Daoy (cell line): ENCODE measurements at places on chromosomes 6 and 20. TPM values are rescaled to one million over a fixed set of nuclear protein-coding genes. Genes with fewer than 3 reads are reported as not detected.

DNA sequence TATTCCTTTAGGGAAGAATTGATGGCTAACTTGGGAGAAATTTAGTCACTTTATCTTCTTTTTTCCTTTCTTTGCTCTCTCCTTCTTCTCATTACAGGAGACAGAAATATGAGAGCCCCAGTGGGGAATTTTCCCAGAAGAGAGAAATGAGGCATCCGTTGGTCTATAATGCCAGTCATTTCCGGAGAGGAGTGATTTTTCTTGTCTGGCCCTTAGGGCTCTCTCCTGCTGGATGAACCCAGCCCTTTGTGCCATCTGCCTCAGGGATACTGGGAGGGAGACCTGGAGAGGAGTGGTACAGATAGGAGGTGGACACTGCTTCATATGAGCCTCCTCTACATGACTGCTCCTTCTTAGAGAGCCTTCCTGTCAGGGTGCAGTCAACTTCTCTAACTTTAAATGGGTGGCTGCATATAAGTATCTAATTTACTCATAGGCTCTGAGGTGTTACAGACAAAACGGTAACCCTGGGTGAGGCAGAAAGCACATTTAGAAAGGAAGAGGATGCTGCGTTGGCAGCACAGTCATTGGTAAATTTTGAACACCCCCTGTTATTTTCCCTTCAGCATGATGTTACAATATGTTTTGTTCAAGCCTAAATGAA is 21.9 kb downstream of the RIMS1 start:
- peak; percentile 35 for DNase-seq

DNA sequence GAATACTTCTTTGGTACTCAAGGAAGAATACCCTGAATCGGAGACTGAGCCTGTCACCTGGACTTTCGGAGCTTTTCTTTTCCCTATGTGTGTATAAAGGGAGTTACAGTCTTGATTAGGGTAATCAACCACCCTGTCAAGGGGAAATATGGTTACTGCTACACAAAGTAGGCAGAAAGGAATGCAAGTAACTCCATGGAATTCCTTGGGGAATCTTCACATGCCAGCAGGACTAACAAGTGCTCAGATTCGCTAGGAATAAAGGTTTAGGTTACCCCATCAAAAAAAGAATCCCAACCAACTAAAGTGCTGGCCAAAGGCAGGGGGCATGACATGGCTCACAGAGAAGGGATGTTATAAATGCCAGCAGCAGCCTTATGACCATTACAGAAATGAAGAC is 10.4 kb downstream of the KCNS1 start:
- DNase-seq, result no peak

DNA sequence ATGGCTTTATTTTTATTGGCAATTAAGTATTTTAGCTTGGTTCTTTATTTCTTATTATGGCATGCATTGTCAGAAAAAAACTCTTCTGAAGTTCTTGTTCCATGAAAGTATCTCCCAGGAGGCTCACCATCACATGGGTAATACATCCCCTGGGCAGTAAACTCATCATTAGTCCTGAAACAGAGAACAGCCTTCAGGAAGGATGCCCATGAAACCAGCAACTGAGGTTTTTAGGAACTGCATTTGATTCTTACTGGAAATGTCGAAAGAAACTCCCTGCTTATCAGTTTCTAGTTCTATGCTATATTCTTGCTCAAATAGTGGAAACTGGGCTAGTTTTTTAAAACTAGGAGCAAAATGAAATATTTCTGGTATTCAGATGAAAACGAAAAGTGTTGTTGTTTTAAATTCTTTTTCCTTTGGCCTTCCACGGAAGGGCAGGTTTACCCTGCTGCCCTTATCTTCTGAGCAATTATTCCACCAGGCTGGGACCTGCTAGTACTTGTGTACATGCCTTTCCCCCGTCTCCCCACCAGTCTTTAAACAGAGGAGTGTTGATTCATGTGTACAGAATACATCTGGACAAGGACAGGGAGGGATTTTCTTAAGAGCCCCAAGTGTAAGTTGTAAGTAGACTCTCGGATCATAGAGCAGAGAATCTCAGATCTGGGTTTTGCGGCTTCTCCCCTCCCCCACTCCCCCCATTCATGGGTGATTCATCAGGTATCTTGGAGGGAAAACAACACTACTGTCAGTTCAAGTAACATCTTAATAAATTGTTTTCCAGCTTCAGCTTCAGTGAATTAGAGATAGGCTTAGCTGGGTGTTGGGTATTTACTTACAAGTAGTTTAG is 81.5 kb downstream of the RTN4IP1 start:
- peak; percentile 66 for DNase-seq

GRCh38 chr20:49140411-49140810 is 47.7 kb downstream of the STAU1 start:
- no peak for DNase-seq

GRCh38 chr6:150361876-150362275 is 6.9 kb upstream of the IYD start:
- DNase-seq, result no peak

- no peak for DNase-seq
Observed at GRCh38 chr6:146962329-146962728, 241.9 kb upstream of the STXBP5 start.

GRCh38 chr6:104527311-104527710 is 332.4 kb downstream of the HACE1 start:
- no peak for DNase-seq

- peak; percentile 32 for DNase-seq
Observed at GRCh38 chr6:120354452-120355098, 979.7 kb downstream of the TBC1D32 start.

GRCh38 chr6:119355157-119355556 is 5.6 kb upstream of the MAN1A1 start:
- no peak for DNase-seq

- no peak for DNase-seq
Observed at GRCh38 chr20:15523400-15523799, 1049.8 kb downstream of the KIF16B start.

GRCh38 chr6:167987396-167988153 is 9.9 kb upstream of the KIF25 start:
- DNase-seq, result no peak

DNA sequence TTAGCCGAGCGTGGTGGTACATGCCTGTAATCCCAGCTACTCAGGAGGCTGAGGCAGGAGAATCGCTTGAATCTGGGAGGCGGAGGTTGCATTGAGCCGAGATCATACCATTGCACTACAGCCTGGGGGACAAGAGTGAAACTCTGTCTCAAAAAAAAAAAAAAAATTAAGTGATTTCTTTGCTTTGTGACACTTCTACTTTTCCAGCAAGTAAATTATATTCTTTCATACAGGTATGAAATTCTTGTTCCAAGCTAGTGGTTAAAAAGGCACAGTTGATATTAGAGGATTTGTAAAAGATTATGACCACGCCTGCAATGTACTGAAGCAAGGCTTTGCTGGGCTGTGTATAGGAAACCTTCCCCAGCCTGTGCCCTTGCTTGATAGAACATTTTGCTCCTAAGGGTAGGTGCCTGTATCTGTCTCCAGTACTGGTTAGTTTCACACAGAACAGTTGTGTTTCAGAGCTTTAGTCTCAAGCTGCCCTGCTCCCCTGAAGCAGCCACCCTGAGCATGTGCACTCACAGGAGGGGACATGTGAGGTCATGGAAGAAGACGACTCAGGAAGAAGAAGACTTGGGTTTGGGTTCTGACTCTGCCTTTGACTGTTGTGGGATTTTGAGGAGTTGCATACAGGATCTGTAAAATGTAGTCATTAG is 10.2 kb downstream of the PTPN1 start:
- DNase-seq, result no peak

DNA sequence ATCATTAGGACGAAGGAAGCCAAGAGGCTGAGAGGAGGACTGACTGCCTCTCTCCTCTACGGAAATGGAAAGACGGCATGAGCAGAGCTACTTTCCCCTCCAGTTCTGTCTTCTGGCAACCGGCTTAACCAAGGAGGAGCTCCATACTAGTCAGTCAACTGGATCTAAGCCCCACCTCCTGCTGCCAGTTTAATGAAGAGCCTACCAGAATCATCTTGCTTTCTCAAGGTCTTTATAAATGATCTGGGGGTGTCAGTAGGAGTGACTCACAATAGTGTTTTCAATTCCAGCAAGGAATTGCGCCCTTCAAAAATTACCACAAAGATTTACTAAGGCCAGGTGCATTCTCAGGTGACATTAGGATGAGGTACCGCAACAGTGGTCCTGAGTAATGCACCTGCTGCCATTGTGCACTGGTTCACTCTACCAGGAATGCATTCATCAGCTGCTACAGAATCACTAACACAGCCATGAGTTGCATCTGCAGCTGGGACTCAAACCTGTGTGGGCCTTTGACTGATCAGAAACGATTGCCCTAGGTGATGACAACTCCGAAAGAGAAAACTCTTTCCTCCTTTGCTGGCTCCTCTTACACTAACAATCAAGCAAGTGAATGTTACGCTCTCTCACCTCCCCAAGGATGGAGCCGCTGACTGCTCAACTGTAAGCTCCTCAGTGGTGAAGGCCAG is 2.8 kb downstream of the UQCC2 start:
- no peak for DNase-seq

DNA sequence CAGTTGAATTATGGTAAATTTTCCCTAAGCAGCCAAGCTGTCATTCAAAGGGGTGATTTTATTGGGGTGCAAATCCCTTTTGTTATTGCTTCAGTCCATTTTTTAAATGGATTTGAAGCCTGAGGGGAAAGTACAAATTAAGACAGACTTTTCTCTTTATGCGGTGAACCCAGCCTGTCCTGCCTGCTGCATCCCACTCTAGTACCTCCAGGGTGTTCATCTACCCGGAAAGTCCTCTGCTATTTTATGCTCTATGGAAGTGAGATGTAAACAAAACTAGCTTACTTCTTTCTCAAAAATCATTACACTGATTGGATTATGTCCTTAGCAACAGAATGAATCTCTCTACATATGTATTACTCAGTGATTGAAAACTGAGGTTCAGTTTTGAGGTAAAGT is 1088.9 kb upstream of the CITED2 start:
- DNase-seq, result no peak

- DNase-seq, result no peak
Observed at GRCh38 chr6:73177221-73177944, 47.9 kb downstream of the KHDC1L start.

DNA sequence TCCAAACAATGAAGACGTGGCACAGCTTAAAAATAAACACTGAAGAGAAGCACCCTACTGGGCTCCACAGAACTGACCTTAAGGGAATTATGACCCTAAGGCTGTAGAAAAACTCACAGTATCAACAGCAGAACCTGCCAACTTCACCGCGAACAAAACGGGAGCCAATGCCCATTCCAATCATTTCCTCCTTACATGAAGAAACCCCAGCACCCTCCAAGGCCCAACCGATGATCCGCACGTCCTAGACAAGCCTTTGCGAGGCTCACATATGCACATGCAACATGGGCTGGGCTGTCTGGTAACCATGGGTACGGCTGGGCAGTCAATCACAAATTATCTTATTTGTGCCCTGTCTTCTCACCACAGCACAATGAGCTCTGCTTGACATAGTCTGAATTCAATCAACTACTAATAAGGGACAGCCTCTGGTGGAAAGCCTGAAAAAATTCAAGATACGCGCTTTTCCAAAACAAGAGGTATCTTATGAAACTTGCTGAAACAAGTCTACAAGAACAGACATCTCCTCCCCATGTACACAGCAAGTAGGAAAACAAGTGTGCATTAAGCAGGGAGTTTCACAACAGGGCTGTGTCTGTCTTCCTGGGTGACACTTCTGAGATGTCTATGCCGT is 1.7 kb downstream of the DIDO1 start:
- peak; percentile 23 for DNase-seq

GRCh38 chr6:17831135-17831534 is 124.4 kb upstream of the NUP153 start:
- DNase-seq, result peak; percentile 39

GRCh38 chr20:17587148-17587547 is 17.3 kb downstream of the DSTN start:
- no peak for DNase-seq

- no peak for DNase-seq
Observed at GRCh38 chr6:36154286-36154685, 24.0 kb downstream of the MAPK13 start.

DNA sequence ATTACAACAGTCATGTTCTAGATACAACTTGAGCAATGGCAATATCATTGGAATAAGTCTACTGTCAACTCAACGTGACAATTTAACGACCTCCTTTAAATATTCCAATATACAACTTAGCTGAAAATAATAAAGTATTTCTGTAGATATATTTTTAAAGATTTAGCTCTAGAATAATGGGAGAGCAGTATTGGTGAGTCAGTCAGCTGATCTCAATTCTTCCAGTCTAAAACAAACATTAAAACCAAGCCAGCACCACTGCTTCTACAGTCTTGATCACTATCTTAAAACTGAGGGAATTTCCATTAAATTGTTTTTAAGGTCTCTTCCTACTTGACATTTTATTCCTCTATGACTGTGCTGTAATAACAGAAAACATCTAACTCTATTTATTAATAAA is 38.2 kb downstream of the NOL7 start:
- no peak for DNase-seq

DNA sequence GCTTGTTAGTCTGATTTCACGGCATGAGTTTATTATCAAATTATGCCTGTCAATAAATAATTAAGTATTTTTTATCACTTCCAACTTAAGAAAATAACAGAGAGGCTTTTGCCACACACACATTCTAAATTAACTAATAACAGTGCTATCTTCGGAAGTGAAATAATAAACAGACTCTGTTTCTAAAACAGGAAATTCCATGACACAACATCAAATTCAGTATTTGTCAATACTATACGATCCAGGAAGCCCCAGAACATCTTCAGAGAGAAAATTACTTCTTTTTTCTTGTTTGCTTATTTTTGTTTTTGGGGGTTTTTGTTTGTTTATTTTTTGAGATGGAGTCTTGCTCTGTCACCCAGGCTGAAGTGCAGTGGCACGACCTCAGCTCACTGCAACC is 150.7 kb upstream of the PRDM1 start:
- DNase-seq, result no peak

GRCh38 chr6:35601331-35602132 is 87.2 kb downstream of the FKBP5 start:
- peak; percentile 42 for DNase-seq

DNA sequence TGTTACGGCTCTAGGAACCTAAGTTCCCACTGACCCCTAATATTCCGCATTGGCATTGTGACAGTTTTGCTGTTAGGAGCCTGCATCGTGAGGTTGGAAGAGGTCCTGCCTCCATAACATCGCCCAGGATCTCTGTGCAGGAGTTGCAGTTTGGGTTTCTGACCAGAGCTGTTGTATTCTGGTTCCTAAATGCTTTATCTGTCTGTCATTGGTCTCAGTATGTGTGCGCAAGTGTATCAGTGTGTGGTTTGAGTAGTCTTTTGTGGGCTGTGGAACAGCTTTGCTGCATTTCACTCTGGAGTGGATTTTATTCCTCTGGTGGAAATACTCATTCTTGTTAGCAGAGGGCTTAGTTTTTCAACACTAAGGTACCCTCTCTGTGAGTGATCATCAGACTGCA is 95.6 kb downstream of the CDYL start:
- DNase-seq, result no peak

GTSF1L gene
- total RNA-seq, result not detected in 2 replicates

ARFGEF3 gene
- 2.4 and 3.3 TPM in 2 replicates for total RNA-seq

OR2J1 gene
- not detected in 2 replicates for total RNA-seq

CCDC170 gene
- not detected in 2 replicates for total RNA-seq

SNAI1 gene
- 1.3 and 1.7 TPM in 2 replicates for total RNA-seq

OOEP gene
- total RNA-seq, result not detected in 2 replicates

PRDM13 gene
- total RNA-seq, result 2.3 and 3.4 TPM in 2 replicates
